ENCODE measurements at places on chromosomes 3 and 15. TPM values are rescaled to one million over a fixed set of nuclear protein-coding genes. Genes with fewer than 3 reads are reported as not detected.

GRCh38 chr3:13822042-13822441 lies 57.8 kb downstream of the WNT7A start:
- no peaks in the 10 kb centered on the region for H3K4me1 ChIP-seq
- no peaks in the 10 kb centered on the region for H3K27me3 ChIP-seq
- no peak for DNase-seq
- no peaks in the 10 kb centered on the region for H3K36me3 ChIP-seq
- H3K27ac ChIP-seq: no peak overlapping the region
- H3K4me3 ChIP-seq: no peak overlapping the region

DNA sequence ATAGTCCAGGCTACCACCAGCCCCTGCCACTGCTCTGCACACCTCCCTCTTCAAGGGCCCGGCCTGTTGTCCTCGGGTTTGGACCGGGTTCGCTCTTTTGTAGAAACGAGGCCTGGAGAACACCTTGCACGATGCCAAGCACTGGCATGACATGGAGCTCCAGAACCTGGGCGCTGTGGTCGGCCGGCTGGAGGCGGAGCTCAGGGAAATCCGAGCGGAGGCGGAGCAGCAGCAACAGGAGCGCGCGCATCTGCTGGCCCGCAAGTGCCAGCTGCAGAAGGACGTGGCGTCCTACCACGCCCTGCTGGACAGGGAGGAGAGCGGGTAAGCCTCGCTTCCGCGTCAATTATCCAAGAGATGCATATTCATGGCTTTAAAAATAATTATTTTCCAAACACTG lies 72.4 kb downstream of the BFSP2 start:
- H3K4me3 ChIP-seq: no peak overlapping the region
- H3K27ac ChIP-seq: no peak overlapping the region
- no peaks in the 10 kb centered on the region for H3K27me3 ChIP-seq
- no peak for DNase-seq

GRCh38 chr15:48992096-48992495 lies 28.4 kb upstream of the SHC4 start:
- no peak for DNase-seq
- H3K27me3 ChIP-seq: no peaks in the 10 kb centered on the region
- no peak overlapping the region for H3K27ac ChIP-seq
- no peak overlapping the region for H3K4me3 ChIP-seq

- no peaks in the 10 kb centered on the region for H3K36me3 ChIP-seq
- no peak overlapping the region for H3K4me3 ChIP-seq
- H3K4me1 ChIP-seq: peaks cover 11% of the 10 kb centered on the region
- DNase-seq: no peak
- H3K27me3 ChIP-seq: no peaks in the 10 kb centered on the region
Observed at GRCh38 chr3:58175437-58176184, 35.2 kb downstream of the DNASE1L3 start.

- no peaks in the 10 kb centered on the region for H3K27me3 ChIP-seq
- peak overlapping the region; percentile 73 for H3K4me3 ChIP-seq
- H3K27ac ChIP-seq: no peak overlapping the region
Observed at GRCh38 chr3:158728061-158728377, 4.2 kb downstream of the RARRES1 start.

The HDC gene
- total RNA-seq: 3.5 TPM

GRCh38 chr3:166556955-166557354 lies 719.7 kb upstream of the BCHE start:
- no peak for DNase-seq
- no peaks in the 10 kb centered on the region for H3K27me3 ChIP-seq
- H3K4me3 ChIP-seq: no peak overlapping the region
- H3K4me1 ChIP-seq: no peaks in the 10 kb centered on the region

- no peaks in the 10 kb centered on the region for H3K4me1 ChIP-seq
- H3K27me3 ChIP-seq: no peaks in the 10 kb centered on the region
- no peaks in the 10 kb centered on the region for H3K36me3 ChIP-seq
- H3K27ac ChIP-seq: no peak overlapping the region
- H3K4me3 ChIP-seq: no peak overlapping the region
Observed at GRCh38 chr3:25458420-25458814, 30.4 kb downstream of the RARB start.

DNA sequence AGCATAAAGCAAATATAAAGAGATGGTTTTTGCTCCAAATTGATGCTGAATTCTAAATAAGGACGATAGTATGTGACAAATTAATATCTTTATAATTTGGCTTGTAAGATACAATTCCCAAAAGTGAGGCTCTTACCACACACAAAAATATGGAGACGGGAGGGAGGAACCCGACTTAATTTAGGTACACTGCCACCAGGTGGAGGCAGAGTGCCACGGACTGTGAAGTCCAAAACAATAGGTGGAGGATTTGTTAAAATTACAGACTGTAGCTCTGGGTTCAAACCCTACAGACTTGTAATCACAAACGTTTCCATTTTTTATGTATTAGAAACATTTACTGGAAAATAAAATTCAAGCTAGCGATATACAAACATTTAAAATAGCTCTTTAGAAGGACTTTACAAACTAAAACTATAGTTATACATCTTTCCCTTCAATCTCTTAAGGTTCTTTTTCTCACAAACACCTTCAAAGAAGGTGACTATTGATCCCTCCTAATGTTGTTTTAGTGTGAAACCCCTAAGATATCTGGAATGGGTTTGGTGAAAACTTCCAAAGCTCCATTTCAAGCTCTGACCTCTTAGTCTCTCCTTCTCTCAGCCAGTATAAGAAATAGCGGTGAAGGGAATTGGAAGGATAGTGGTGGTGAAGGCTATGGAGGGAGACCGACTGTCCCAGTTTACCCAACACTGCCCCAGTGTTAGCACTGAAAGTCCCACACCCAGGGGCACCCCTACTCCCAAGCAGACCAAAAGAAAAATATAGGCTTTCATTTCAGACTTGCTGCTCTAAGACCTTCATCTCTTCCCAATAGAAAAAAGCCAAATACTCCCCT lies 89.7 kb downstream of the AQP9 start:
- no peaks in the 10 kb centered on the region for H3K36me3 ChIP-seq
- no peak overlapping the region for H3K27ac ChIP-seq
- H3K4me1 ChIP-seq: no peaks in the 10 kb centered on the region
- peak; percentile 60 for DNase-seq
- H3K4me3 ChIP-seq: no peak overlapping the region
- no peaks in the 10 kb centered on the region for H3K27me3 ChIP-seq

DNA sequence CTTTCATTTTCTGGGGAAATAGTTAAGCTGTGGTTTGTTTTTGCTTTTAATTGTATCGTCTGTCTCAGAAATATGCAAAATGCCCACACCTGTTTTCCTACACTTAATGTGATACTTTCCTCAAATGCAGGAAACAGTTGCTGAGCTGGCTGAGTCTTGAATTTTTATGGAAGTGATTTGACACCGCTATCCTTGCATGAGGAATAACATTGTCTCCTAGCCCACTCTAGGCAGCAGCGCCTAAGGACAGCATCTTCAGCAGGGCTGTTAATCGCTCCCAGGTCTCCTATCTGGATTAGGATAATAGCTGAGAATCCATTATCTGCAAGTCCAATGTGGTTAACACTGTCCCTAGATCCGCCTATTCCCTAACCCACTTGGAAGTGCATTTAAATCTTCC lies 132.6 kb upstream of the NR2E3 start:
- H3K27me3 ChIP-seq: no peaks in the 10 kb centered on the region
- H3K27ac ChIP-seq: no peak overlapping the region
- peaks cover 12% of the 10 kb centered on the region for H3K4me1 ChIP-seq

DNA sequence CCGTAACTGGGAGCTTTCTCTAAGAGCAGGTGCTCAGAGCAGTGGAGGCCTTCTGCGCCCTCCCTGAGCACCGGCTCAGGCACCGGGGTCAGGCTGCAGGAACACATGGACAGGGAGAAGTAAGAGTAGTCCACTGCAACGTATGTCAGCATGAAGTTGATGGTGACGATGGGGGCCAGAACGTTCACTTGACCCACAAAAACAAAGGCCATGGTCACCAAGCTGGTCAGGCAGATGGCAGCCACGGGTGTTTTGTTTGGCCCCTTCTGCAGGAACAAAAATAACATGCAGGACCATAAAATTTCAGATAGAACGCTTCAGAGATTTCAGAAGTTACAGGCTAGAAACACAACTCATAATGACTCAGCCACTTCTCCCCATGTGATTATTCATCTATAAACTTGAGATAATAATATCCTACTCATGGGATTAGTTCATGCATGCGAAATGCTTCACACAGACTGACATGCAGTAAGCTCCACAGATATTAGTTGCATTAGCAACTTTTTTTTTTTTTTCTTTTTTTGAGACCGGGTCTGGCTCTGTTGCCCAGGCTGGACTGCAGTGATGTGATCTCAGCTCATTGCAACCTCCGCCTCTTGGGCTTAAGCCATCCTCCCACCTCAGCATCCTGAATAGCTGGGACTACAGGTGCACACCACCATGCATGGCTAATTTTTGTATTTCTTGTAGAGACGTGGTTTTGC lies 52.2 kb upstream of the HEG1 start:
- H3K27me3 ChIP-seq: peaks cover 3% of the 10 kb centered on the region
- H3K36me3 ChIP-seq: no peaks in the 10 kb centered on the region
- no peak overlapping the region for H3K27ac ChIP-seq

The PTPRG gene
- total RNA-seq: not detected

The ARPP21 gene
- total RNA-seq: not detected

DNA sequence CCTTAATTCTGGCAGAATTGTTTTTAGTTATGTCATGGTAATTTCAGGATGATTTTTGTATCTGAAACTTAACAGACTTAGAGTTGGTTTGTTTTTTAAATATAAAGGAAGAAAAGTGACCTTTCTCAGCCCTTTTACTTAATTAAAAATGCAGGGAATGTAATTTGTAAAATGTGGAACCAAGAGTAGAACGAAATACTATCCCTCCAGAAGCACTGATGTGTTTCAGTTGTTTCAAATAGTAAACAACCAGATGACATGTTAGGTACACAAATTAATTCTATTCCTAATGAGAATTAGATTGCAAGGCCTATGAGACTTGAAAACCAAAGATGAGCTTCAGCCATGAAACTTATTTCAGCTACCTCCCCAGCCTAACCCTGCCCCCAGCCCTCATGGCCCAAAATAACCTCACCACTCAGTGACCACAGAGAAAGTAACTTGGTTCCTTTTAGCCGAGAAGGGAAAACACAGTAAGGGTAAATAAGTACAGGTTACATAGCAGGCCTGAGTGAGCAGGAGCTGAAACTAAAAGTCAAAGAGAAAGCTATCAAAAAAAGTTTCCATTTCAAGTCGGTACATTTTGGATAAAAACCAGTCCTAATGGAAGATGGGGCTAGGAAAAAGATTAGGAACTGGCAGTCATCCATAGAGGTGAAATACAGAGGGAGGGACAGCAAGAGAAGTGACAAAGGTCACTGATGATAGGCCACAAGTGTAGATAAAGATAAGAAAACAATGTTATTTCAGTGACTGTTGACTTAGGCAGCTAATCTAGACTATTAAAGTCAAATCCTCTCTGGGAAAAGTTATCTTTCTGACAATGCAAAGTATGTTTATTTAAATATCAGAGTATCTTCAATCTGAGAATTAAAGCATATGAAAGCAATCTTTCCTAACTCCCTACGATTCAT lies 23.2 kb downstream of the SENP8 start:
- no peaks in the 10 kb centered on the region for H3K36me3 ChIP-seq
- no peak for DNase-seq
- H3K27me3 ChIP-seq: no peaks in the 10 kb centered on the region
- no peak overlapping the region for H3K27ac ChIP-seq
- no peaks in the 10 kb centered on the region for H3K4me1 ChIP-seq

GRCh38 chr15:80068578-80068977 lies 9.1 kb downstream of the ZFAND6 start:
- H3K4me3 ChIP-seq: no peak overlapping the region
- peaks cover 26% of the 10 kb centered on the region for H3K4me1 ChIP-seq
- H3K27me3 ChIP-seq: no peaks in the 10 kb centered on the region

- H3K27me3 ChIP-seq: no peaks in the 10 kb centered on the region
- no peak overlapping the region for H3K27ac ChIP-seq
- peaks cover 11% of the 10 kb centered on the region for H3K4me1 ChIP-seq
Observed at GRCh38 chr3:196524527-196524926, 9.4 kb upstream of the SMCO1 start.

GRCh38 chr3:196060834-196061233 lies 21.1 kb downstream of the TFRC start:
- DNase-seq: no peak
- H3K27ac ChIP-seq: no peak overlapping the region
- peaks cover 96% of the 10 kb centered on the region for H3K36me3 ChIP-seq
- H3K4me3 ChIP-seq: no peak overlapping the region
- no peaks in the 10 kb centered on the region for H3K4me1 ChIP-seq
- H3K27me3 ChIP-seq: no peaks in the 10 kb centered on the region

The NME9 gene
- not detected for total RNA-seq

DNA sequence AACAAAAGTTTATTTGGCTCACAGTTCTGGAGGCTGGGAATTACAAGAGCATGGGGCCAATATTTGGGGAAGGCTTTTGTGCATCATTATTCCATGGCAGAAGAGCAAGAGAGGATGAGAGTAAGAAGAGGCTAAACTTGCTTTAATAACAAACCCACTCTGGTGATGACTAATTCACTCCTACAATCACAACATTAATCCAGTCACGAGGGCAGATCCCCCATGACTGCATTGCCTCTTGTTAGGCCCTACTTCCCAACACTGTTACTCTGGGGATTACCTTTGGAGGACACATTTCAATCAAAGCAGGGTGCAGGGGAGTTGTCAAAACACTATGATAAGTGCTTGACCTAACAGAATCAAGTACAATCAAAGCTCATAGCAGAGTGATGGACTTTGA lies 181.7 kb downstream of the BBX start:
- no peaks in the 10 kb centered on the region for H3K36me3 ChIP-seq
- H3K4me3 ChIP-seq: no peak overlapping the region
- H3K27ac ChIP-seq: no peak overlapping the region
- no peaks in the 10 kb centered on the region for H3K27me3 ChIP-seq

DNA sequence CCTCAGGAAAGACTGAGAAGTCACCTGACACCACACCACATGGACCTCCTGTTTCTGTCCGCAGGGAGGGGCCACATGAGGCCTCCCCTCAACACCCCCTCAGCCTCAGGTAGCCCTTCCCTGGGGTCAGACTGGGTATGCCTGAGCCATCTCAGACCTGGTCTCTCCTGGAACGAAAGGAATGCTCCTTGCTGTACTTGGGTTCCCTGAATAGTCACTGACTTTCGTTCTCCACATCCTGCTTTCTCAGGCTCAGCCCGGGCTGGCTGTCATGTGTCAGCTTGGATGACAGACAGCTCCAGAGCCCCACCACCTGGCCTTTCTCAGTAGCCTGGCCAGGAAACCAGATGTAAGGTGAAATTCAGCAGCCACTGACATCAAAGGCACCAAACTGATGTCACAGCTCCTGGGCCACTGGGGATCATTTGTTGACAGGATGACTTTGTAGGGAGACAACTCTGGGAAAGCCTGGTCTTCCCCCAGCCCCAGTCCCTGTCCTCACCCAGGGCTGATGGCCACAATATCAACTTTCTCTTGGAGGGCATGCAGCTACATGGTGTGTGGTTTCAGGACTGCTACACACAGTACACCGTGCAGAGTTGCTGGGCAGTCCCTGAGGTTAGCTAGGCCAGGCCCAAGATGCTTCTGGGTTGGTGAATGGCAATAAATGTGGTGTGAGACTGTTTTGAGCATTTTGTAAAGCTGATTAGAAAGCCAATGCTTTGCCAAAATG lies 141.4 kb upstream of the MRPS22 start:
- no peak overlapping the region for H3K27ac ChIP-seq
- no peak overlapping the region for H3K4me3 ChIP-seq
- no peaks in the 10 kb centered on the region for H3K27me3 ChIP-seq
- no peak for DNase-seq
- H3K4me1 ChIP-seq: no peaks in the 10 kb centered on the region

The SLC28A1 gene
- total RNA-seq: not detected

GRCh38 chr3:171348121-171348520 lies 112.1 kb downstream of the TNIK start:
- peaks cover 4% of the 10 kb centered on the region for H3K36me3 ChIP-seq
- no peaks in the 10 kb centered on the region for H3K27me3 ChIP-seq
- no peak overlapping the region for H3K4me3 ChIP-seq
- no peak overlapping the region for H3K27ac ChIP-seq
- no peak for DNase-seq

The TICRR gene
- 0.30 TPM for total RNA-seq

The ABTB1 gene
- total RNA-seq: 130 TPM

Data from CD4-positive, CD25-positive, alpha-beta regulatory T cell (primary cell).